Lung (tissue), 17 donors: ENCODE measurements at places on chromosomes 6 and 20. TPM values are rescaled to one million over a fixed set of nuclear protein-coding genes. Genes with fewer than 3 reads are reported as not detected.
A peak's percentile ranks its signal among the peaks of the same experiment; 100 is the strongest.

Gene SLC17A1
- polyA plus RNA-seq = not detected

Gene IL20RA
- 8.6 TPM for polyA plus RNA-seq

GRCh38 chr6:138765896-138766655, 7.5 kb upstream of the CCDC28A start:
- DNase-seq = peak; percentile 70

DNA sequence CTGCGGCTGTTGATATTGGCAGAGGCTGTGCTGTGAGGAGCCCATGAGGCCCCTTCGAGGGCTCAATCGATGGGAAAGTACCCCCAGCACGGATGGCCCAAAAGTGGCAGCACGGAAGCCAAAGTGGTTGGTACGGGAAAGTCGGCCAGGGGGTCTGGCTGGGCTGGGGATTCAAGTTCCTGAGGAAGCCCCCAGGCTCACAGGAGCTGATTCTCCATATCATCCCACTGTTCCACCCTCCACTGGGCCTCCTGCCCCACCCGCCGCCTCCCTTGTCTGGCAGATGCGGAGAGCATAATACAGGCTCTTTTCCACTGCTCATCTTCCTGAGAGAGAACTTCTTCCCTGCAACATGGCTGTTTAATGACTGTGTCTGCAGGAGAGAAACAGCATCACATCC, 217.8 kb upstream of the CST7 start:
- no peak for DNase-seq
